Osteoblast (primary cell): ENCODE measurements at places on chromosomes 3 and 15.
A peak's percentile ranks its signal among the peaks of the same experiment; 100 is the strongest.

GRCh38 chr3:106813742-106814141 lies 563.5 kb upstream of the CCDC54 start:
- DNase-seq = no peak

- no peak for DNase-seq
These were observed 29.7 kb downstream of the USP13 start for GRCh38 chr3:179682426-179683080.

DNA sequence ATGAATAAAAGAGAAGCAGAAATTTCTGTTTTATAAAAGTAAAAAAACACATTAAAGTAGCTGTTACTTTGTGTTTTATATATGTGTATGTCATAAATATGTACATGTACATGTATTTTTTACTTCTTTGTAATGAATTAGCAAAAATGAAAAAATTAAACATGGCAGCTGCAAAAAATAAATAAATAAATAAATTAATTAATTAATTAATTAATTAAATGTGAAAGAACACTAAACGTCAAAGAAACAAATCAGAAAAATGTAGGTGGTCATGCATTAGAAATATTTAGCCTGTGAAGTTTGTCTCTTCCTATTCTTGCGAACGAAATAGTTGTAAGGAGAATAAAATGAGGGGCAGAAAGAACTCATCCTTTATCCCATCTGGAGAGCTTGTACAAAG lies 357.0 kb downstream of the ZIC4 start:
- DNase-seq = no peak

- DNase-seq = no peak
These were observed 1.4 kb downstream of the WNT7A start for GRCh38 chr3:13878281-13879101.

GRCh38 chr3:177249203-177249602 lies 51.9 kb upstream of the TBL1XR1 start:
- DNase-seq = no peak

GRCh38 chr3:45793482-45794176 lies 2.7 kb downstream of the SLC6A20 start:
- peak; percentile 73 for DNase-seq
